ENCODE measurements at places on chromosomes 5 and 9.

- DNase-seq, result no peak
Measured at GRCh38 chr9:127735530-127736185, 564 bp upstream of the TOR2A start.

GRCh38 chr9:6692881-6693361 lies 47.4 kb upstream of the GLDC start:
- peak; percentile 85 for DNase-seq

DNA sequence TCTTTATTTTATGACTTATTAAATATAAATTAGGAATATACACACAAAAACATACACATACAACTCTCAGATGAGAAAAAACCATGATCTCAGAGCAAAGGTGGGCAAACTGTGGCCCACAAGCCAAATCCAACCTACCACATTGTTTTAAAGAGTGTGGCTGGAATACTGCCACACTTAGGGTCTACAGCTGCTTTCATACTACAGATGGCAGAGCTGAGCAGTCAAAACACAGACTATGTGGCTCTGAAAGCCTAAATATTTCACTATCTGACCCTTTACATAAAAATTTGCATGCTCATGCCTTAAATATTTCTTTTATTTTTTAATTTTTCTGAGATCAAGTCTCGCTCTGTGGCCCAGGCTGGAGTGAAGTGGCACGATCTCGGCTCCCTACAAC lies 28.3 kb downstream of the LEAP2 start:
- DNase-seq, result no peak

DNA sequence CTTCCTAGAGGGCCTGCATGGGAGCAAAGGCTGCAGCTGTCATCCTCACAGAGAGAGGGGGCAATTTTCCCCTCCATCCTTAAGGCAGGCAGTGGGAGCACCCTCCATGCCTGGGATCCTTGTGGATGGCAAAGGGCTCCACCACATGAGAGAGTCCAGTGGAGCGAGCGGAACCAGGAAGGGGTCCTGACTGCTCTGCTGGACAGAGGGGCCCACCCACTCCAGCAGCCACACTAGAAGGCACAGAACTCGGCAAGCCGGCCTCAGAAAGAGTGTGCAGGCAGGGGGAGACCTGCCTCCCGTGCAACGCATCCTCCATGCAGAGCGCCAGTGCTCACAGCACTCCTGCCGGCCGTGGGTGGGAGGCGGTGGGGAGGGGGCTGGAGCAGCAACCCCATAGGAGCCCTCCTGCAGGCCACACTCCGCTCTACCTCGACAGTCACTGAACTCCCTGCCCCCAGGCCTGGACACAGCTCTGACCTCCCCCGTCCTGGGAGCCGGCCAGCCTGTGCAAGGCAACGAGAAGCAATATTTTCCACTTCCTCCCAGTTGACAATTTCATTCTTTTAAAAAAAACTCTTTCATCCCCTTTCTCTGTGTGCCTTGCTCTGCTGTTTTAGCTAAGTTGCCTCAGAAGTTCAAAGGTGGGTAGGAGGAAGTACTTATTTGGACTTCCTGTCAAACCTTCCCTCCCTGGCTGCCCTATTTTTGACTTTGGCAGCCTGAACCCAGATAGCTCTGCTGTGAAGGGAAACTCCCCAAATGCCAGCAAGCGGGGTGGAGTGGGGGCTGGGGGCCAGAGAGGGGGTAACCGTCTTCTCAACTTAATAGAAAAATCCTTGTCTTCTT lies 5.3 kb upstream of the LCP2 start:
- no peak for DNase-seq

DNA sequence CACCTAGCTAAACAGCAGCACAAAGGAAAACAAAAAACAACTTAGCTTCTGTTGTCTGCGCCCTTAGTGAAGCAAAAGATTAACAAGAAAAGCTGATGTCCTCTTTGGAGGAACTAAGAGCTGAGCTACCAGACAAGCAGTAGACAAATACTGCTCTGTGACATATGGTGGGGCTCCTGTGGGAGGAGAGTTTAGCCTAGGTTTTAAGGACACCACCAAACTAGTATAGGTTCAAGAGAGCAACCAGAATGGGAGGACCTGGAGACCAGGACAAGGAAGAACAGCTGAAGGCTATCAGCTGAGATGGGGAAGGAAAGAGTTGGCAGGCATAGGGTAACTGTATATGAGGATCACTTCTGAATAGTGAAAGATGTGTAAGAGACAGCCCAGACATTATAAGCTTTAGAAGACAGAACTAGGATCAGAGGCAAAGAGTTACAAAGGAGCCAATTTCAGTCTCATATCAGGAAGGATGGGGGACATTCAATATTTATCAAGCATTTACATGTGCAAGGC lies 27.2 kb downstream of the FBXW2 start:
- DNase-seq, result no peak

DNA sequence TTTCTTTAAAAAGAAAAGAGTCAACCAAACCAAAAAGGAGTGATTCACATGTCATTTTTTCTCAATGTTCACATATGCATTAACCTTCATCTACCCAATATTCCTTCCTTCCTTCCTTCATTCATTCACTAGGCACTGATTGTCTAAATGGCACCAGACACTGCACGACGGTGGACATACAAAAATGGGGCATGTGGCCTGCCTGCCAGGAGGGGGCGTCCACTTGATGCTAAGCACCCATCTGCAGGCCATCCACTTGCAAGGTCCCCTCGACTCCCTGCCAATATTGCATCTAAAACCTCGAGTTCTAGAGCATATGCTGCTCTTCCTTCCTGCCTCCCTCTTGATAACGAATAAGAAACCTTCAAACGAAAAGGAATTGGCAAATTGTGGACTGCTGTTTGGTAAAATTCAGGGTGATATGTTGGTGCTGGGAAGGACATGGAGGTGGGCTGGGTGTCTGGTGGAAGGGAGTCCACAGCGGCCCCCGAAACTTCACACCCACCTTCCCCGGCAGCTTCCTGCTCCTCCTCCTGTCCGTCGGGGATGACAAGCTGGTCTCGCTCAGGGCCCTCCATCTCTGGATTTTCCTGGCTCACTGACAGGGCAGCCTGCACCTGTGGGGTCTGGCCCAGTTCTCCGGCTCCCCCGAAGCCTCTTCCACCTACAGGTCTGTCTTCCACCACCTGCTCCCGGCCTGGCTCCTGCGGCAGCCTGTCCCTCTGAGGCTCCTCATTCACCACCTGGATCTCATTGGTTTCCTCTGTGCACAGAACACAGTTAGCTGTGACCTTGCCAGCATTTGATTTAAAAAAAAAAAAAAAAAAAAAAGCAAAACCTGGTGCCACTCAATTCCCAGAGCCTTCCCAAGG lies 64.3 kb downstream of the GOLM1 start:
- DNase-seq, result peak; percentile 38

GRCh38 chr5:41279040-41279439 lies 65.7 kb upstream of the C6 start:
- DNase-seq, result no peak

- DNase-seq, result no peak
Measured at GRCh38 chr9:125631391-125632085, 75.5 kb downstream of the MAPKAP1 start.

GRCh38 chr9:90343366-90343765 lies 299.3 kb downstream of the DIRAS2 start:
- no peak for DNase-seq

DNA sequence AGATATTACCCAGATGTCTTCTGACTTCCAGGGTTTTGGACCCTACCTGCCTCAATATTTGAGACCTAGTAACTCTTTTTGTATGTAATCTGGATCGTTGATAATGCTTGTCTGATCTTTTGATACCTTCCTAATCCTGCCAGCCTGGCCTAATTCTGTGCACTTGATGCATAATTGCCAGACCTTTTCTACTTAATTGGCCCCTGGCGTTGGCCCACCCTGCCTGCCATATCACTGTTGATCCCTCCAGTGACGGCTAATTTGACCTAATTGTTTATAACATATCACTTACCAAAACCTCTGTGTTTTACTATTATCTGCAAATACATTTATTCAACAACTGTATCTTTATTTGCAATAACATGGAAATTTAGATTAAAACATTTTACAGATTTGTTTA lies 49.0 kb downstream of the SLC44A1 start:
- no peak for DNase-seq

DNA sequence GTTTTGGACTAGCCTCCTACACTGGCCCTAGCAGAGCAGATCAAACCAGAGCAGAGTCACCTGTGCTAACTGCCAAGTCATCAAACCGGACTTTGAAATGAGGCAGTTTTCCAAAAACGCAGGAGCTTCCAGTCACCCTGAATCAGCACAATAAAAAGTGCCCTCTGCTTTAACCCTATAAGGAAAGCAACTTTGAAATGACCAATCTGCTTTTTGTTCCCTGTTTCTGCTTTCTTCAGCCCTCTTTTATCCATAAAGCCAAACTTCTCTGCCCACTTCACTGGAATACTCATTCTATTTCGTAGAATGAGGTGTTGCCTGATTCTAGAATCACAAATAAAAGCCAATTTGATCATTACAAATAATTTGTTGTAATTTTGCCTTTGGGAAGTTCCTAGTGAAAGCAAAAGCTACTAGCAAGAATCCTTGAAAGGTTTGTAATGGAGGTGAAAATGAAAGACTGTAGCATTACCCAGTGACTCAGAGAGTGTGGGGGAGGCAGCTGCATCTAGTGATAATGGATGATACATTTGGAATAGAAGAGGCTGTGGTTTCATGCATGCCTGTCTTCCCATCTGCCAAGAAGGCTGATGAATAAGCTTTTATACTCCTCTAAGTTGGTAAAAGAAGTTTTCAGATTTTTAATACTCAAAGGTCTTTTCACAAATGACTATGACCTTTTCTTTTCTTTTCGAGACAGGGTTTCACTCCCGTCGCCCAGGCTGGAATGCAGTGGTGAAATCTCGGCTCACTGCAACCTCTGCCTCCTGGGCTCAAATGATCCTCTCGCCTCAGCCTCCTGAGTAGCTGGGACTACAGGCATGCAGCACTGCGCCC lies 14.9 kb downstream of the SPAAR start:
- DNase-seq, result no peak

- DNase-seq, result no peak
Measured at GRCh38 chr9:31335529-31336234, 1048.8 kb upstream of the ACO1 start.

- no peak for DNase-seq
Measured at GRCh38 chr5:54764102-54765090, 221.0 kb downstream of the ESM1 start.
